ENCODE measurements at places on chromosomes 7 and 10. TPM values are rescaled to one million over a fixed set of nuclear protein-coding genes. Genes with fewer than 3 reads are reported as not detected.

NKX2-3 gene
- total RNA-seq, result not detected

TBRG4 gene
- 47.3 TPM for total RNA-seq

TRIM50 gene
- total RNA-seq, result not detected

CACNA2D1 gene
- 103 TPM for total RNA-seq

SYT15 gene
- 2.5 TPM for total RNA-seq

Data from camera-type eye (tissue), 1 donor.